NCI-H1930 (cell line): ENCODE measurements at places on chromosomes 5 and 9.

DNA sequence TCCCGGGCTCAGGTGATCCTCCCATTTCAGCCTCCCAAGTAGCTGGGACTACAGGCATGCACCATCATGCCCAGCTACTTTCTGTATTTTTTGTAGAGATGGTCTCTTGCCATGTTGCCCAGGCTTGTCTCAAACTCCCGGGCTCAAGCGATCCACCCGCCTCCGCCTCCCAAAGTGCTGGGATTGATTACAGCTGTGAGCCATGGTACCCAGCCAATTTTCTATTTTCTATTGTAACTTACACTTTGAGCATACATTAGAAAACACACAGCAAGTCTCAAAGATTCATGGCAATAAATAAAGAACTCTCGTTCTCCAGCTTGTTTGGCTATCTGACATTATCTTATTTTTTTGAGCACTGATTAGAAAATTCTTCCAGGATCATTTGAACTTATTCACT lies 228.7 kb downstream of the ADAMTS6 start:
- DNase-seq: no peak

DNA sequence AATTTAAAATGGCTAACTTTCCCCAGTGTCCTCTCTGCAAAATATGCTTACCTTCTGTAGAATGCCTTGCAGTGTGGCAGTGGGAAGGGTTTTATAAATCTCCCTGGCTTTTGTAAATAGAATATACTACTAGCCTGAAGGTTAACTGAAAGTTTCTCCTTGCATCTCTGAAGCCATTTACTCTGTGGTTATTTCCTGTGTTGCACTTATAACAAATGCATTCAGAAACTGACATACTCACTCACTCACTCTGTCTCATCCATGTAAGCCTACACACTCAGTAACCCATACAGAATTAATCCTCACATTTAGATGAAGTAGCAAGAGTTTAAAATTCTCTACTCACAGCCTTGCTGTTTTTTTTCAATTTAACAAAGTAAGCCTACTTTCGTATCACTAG lies 87.1 kb upstream of the SH3GL2 start:
- DNase-seq: no peak

- DNase-seq: no peak
Observed at GRCh38 chr5:137696481-137696880, 39.4 kb downstream of the KLHL3 start.

DNA sequence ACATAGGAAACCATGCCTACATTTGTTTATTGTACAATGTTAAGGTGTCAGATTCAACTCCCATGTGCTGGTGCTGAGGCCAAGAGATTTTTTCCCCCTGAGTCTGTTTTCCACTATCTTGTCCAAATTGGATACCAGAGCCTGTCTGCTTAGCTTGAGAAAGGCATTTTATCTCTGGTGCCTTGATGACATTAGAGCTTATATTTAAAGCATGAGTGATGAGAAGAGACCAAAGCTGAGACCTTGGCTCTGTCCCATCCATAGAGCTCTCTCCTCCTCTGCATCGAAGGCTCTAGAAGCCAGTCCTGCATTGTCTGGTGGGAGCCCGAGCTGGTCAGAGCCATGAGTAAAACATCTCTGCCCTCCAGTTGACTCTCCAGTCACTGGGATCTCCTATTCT lies 10.4 kb upstream of the PPP2CA start:
- no peak for DNase-seq

GRCh38 chr5:88108490-88109279 lies 160.0 kb downstream of the TMEM161B start:
- no peak for DNase-seq

GRCh38 chr5:89255845-89256463 lies 373.0 kb upstream of the MEF2C start:
- DNase-seq: no peak

- no peak for DNase-seq
Observed at GRCh38 chr9:13179257-13179656, 100.2 kb downstream of the MPDZ start.

DNA sequence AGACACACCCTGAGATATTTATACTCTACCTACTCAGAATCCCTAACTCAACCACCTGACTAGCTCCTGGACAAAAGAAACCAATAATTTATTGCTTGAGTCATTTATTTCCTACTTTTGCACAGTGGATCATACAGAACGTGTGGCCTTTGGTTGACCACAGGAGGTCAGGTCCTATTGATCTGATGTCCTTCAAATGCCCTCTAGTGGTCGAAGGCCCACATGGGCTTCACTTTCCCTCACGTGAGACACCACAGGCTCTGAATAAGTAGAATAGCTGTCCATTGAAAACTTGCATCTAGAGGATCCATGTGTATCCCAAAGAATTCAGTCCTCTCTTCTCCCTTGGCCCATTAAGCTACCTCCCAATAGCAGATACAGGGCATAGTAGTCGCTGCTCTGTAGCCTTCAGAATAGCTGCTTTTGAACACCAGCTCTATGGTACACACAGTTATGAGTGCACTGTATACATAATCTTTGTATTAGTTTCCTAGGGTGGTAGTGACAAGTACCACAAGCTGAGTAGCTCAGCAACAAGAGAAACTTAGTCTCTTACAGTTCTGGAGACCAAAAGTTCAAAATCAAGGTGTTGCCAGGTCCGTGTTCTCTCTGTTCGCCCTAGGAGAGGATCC lies 177.6 kb upstream of the SMARCA2 start:
- DNase-seq: peak; percentile 57

DNA sequence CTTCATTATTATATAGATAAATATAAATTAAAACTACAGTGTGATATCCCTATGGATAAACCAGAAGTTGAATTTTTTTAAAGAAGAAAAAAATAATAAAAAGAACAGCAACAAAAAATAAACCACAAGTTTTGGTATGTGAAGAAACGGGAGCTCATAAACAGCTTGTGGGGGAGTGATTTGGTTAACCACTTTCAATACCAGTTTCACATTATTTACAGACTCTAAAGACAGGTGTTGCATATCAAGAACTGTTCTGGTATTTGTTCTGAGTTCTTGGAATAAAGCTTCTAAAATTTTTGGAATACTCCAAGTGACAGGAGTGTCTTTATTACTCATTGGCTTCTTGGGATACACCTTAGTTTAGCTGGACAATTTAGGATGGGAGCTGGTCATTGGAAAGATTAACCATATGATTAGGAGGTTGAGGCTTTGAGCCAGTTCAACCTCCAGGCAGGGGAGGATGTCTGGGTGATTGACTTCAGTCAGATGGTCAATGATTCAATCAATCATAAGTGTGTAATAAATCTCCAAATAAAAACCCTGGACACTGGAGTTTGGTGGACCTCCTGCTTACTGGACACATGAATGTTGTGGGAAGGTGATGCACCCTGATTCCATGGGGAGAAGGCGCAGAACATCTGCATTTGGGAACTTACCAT lies 2223.1 kb upstream of the C9orf72 start:
- no peak for DNase-seq
